Parietal lobe (tissue), 2 donors: ENCODE measurements at places on chromosomes 5 and 9. TPM values are rescaled to one million over a fixed set of nuclear protein-coding genes. Genes with fewer than 3 reads are reported as not detected.

BTNL8 gene
- total RNA-seq: not detected

ITGA1 gene
- 8.1 TPM for total RNA-seq

PFN3 gene
- 1.6 TPM for total RNA-seq

ROR2 gene
- total RNA-seq: 0.94 TPM

ADAMTSL1 gene
- total RNA-seq: 44.1 TPM

ARHGEF37 gene
- 1.3 TPM for total RNA-seq

PCSK1 gene
- total RNA-seq: 0.94 TPM
